Activated naive CD8-positive, alpha-beta T cell treated with anti-CD3 and anti-CD28 coated beads, Interleukin-2, amount 10 ng/mL, durations not matched to agents 7 days and 5 days (primary cell): ENCODE measurements at places on chromosomes 1 and 21.

DNA sequence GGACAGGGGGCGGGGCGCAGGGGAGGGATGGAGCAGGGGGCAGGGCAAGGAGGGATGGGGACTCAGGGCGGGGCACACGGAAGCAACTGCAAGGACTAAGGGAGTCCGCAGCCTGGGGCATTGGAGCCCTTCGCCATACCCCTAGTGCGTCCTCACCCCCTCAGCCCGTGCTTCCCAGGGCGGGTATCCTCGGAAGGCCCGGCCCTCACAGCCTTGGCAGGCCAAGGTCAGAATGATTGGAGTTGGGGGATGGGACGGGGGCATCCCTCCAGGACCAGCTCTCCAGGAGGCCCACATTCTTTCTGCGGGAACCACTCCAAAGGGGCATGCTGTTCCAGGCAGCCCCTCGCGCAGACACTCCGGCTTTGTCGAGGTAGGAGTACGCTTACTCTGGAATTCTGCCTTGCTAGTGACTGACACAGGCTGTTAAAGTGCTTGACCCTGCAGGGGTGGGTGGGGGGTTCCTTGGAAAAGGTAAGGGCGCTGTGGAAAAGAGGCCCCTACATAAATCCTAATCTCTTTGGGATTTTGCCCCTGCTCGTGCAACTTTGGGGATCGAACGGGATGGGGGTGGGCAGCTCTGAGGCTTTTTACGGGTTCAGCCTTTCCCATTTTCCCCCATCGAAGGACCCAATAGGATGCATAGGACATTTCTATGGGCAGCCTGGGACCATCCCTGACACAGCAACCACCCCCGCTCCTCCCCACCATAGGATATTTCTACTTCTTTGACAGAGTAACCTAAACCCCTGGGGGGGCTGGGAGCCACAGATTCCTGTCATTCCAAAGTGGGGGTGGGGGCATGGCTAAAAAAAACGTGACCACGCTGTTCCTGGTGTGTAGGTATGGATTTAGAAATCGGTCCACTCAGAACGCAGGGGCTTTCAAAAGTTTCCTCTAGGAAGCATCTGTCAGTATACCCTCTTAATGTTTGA lies 738 bp upstream of the TRIM11 start:
- peaks cover 14% of the 10 kb centered on the region for H3K36me3 ChIP-seq
- peak overlapping the region; percentile 74 for H3K27ac ChIP-seq

DNA sequence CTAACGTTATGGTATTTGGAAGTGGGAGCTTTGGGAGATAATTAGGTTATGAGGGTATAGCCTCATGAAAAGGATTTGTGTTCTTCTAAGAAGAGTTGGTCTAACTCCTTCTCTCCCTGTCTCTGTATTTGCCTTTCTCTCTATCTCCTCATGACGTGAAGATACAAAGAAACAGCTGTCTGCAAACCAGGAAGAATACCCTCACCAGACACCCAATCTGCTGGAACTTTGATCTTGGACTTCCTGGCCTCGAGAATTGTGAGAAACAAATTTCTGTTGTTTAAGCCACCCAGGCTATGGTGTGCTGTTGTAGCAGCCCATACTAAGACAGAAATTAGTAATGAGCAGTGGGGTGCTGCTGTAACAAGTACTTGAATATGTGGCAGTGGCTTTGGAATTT lies 16.1 kb downstream of the C1orf141 start:
- H3K27me3 ChIP-seq, result no peaks in the 10 kb centered on the region
- H3K27ac ChIP-seq, result no peak overlapping the region
- H3K4me1 ChIP-seq, result peaks cover 5% of the 10 kb centered on the region
- H3K36me3 ChIP-seq, result peaks cover 3% of the 10 kb centered on the region

GRCh38 chr1:1124508-1124785 lies 8.6 kb upstream of the C1orf159 start:
- no peaks in the 10 kb centered on the region for H3K27me3 ChIP-seq
- H3K27ac ChIP-seq, result no peak overlapping the region
- no peak for DNase-seq
- peaks cover 5% of the 10 kb centered on the region for H3K4me1 ChIP-seq
- no peaks in the 10 kb centered on the region for H3K36me3 ChIP-seq

DNA sequence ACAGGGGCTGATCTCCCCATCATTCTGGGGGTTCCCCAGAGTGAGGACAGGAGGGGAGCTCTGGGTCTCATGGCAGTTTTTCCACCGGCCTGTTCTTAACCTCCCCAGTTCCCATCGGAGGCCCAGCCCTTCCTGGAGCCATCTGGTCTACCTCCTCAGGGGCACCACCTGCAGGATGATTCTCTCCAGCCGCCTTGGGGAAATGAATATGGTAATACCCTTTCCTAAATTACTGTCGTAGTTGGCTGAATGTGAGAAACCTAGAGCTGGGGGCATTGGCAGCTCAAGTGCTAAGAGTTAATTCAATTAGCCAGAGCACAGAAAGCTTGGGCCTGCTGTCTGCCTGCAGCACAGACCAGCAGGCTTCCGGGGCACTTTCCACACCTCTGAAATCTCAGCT lies 64.9 kb downstream of the TAS1R2 start:
- H3K4me3 ChIP-seq, result no peak overlapping the region
- H3K27me3 ChIP-seq, result peaks cover 6% of the 10 kb centered on the region
- no peaks in the 10 kb centered on the region for H3K4me1 ChIP-seq
- H3K36me3 ChIP-seq, result no peaks in the 10 kb centered on the region

GRCh38 chr1:51952638-51953037 lies 37.9 kb downstream of the RAB3B start:
- no peaks in the 10 kb centered on the region for H3K36me3 ChIP-seq
- H3K27ac ChIP-seq, result no peak overlapping the region
- no peak overlapping the region for H3K4me3 ChIP-seq
- DNase-seq, result no peak
- H3K4me1 ChIP-seq, result peaks cover 12% of the 10 kb centered on the region
- H3K27me3 ChIP-seq, result peaks cover 22% of the 10 kb centered on the region

- peaks cover 3% of the 10 kb centered on the region for H3K36me3 ChIP-seq
- no peak for DNase-seq
- no peaks in the 10 kb centered on the region for H3K4me1 ChIP-seq
- H3K27me3 ChIP-seq, result no peaks in the 10 kb centered on the region
Observed at GRCh38 chr21:28719723-28720122, 273.0 kb downstream of the LTN1 start.

- H3K4me3 ChIP-seq, result no peak overlapping the region
- DNase-seq, result no peak
- H3K27me3 ChIP-seq, result no peaks in the 10 kb centered on the region
- no peaks in the 10 kb centered on the region for H3K4me1 ChIP-seq
- no peak overlapping the region for H3K27ac ChIP-seq
Observed at GRCh38 chr1:162548170-162548569, 13.4 kb upstream of the UAP1 start.

DNA sequence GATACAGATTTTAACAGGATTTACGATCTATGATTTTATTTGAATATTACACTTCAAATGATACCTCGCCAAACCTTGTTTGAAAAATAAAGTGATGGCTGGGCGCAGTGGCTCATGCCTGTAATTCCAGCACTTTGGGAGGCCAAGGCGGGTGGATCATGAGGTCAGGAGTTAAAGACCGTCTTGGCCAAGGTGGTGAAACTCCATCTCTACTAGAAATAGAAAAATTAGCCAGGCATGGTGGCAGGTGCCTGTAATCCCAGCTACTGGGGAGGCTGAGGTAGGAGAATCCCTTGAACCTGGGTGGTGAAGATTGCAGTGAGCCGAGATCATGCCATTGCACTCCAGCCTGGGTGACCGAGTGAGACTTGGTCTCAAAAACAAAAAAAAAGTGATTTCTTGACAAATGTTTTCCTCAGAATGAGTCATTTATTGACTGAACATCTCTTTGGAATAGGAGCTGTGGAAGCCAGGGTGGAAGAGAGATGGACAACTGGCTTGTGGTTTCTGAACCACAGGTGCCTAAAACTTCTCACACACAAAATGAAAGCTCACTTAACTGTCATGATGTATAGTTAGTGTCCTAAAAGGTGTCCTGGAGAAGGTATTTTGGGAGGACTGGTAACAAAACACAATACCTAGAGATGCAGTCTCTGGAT lies 11.9 kb downstream of the PKNOX1 start:
- peak overlapping the region; percentile 34 for H3K27ac ChIP-seq
- H3K36me3 ChIP-seq, result peaks cover 4% of the 10 kb centered on the region
- DNase-seq, result no peak
- H3K27me3 ChIP-seq, result no peaks in the 10 kb centered on the region
- no peak overlapping the region for H3K4me3 ChIP-seq
